ENCODE measurements at places on chromosomes 16 and 17.

DNA sequence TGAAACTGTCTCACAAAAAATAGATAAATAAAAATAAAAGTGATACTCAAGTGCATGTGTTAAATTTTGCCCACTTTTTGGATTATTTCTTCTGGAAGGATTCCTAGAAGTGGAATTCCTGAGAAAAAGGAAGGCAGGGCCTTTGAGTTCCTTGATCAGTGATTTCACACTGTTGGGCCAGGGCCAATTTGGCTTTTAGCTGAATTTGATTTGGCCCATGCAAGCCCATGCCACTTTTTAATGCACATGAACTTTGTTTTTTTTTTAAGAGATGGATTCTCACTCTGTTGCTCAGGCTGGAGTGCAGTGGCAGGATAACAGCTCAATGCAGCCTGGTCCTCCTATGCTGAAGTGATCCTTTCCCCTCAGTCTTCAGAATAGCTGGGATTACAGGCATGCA, 96.3 kb downstream of the TNFRSF13B start:
- no peak for DNase-seq

- peak; percentile 48 for DNase-seq
Measured at GRCh38 chr17:29848737-29849136, 81.3 kb downstream of the SSH2 start.

- peak; percentile 16 for DNase-seq
Measured at GRCh38 chr16:59478838-59479237, 744.7 kb upstream of the GOT2 start.

GRCh38 chr17:31560616-31561235, 169.3 kb downstream of the RAB11FIP4 start:
- peak; percentile 66 for DNase-seq

- DNase-seq: peak; percentile 75
Measured at GRCh38 chr17:29929006-29929532, 959 bp downstream of the SSH2 start.

- no peak for DNase-seq
Measured at GRCh38 chr17:38567350-38567749, 38.4 kb downstream of the SRCIN1 start.

All from ELR (cell line).